Muscle of arm (tissue), 14 donors: ENCODE measurements at places on chromosomes 4 and X. TPM values are rescaled to one million over a fixed set of nuclear protein-coding genes. Genes with fewer than 3 reads are reported as not detected.

DNA sequence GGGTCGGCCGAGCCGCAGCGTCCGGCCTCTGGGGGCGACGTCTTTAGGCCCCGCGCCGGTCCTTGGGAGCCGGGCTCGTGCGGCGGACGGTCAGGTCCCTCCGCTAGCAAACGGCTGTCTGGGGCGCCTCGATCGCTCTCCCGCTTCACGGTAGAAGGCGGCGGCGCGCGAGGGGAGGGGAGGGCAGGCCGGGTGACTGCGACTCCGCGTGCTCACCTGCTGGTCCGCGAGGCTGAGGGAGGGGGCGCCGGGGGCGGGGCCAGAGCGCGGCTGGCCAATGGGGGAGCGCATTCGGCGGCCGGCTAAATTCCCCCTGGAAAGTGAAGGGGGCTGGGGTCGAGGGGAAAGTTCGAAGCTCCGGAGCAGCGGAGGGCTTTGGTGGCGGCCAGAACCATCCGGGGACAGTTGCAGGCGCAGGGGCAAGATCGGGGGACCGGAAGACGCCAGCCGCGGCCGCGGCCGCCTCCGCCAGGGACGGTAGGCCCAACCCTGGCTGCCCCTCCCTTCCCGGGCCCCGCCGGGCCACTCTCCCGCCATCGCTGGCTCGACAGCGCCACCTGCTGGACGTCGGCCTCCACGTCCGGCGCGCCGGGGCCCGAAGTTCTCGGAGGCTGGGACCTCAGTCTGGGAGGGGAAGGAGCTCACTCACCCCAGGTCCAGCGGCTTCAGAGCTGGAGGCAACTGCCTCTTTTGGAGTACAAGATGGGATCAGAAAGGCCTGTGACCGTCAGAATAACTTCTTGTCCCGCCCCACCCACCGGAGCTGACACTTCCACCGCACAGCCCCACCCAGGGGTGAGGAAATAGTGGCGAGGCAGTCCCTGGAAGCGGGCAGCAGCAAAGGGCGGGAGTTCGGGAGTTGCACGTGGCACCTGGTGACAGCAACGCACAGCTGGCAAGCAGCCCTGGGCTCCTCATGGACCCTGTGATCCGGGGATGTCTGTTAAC, 49.9 kb downstream of the ELF4 start:
- peak; percentile 74 for DNase-seq

DNA sequence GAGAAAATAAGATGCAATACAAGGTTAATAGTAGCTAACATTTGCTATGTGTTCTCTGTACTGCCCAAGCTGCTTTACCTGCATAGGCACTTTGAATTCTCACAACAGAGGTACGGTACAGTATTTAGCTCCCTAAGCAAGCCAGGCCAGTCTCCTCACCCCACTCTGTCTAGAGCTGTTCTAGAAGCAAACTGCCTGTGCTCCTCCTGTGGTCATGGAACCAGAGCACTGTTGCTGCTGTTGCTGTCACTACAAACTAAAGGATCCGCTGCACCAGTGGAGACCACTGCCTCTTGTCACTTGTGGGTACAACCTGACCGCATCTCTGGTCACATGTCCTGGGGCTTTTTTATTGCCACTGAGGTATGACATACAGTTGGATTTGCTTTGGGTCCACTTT, 19.6 kb downstream of the ZNF330 start:
- DNase-seq = no peak

- DNase-seq = no peak
Observed at GRCh38 chr4:7839856-7840255, 99.8 kb downstream of the AFAP1 start.

GRCh38 chr4:128682942-128683666, 126.4 kb upstream of the JADE1 start:
- no peak for DNase-seq

DNA sequence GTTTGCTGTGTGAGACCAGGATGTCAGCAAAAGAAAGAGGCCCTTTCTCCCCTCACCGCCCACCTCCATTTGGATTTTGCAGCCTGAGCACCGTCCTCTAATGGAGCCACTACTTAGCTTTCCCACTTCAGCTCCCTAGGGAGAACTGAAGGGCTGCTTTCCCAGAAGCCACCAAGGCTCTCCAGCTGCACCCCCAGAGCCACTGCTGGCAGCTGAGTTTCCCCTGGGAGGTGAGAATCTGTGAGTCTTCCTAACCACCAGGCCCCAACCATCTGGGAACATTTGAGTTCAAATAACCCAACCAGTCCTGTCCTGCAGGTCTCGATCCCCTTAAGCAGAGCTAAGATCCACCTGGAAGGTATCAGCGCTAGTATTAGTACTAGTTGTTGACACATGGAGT, 173.1 kb upstream of the USP9X start:
- DNase-seq = no peak

The AMBN gene
- polyA plus RNA-seq = not detected

The ADGRL3 gene
- polyA plus RNA-seq = 33.3 TPM
